ENCODE measurements at places on chromosomes 12 and 14.
A peak's percentile ranks its signal among the peaks of the same experiment; 100 is the strongest.

DNA sequence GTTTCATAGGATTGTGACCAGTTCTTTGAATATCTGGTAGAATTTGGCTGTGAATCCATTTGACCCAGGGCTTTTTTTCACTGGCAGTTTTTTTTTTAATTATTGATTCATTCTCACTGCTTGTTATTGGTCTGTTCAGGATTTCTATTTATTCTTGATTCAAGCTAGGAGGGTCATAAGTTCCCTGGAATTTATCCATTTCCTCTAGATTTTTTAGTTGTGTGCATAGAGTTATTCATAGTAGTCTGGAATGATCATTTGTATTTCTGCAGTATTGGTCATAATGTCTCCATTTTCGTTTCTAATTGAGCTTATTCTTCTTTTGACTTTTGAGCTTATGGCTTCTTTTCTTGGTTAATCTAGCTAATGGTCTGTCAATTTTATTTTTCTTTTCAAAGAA is 291.6 kb downstream of the AKAP6 start:
- no peak for DNase-seq

DNA sequence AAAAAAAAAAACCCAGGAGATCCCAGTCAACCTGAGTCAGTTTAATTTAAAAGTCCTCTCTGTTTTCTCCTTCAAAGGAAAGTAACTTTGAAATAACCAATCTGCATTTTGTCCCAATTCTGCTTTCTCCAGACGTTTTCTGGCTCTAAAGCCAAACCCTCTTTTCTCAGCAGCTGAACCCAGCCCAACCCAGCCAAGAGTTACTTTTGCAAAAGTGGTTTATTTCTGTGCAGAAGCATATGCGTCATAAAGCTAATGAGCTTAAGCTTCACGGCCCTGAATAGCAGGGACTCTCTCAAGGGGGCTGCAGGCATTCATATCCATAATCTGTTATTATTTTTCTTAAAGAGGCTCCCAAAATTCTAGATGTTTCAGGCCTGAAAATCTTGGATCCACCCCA is 176.6 kb downstream of the GALC start:
- no peak for DNase-seq

DNA sequence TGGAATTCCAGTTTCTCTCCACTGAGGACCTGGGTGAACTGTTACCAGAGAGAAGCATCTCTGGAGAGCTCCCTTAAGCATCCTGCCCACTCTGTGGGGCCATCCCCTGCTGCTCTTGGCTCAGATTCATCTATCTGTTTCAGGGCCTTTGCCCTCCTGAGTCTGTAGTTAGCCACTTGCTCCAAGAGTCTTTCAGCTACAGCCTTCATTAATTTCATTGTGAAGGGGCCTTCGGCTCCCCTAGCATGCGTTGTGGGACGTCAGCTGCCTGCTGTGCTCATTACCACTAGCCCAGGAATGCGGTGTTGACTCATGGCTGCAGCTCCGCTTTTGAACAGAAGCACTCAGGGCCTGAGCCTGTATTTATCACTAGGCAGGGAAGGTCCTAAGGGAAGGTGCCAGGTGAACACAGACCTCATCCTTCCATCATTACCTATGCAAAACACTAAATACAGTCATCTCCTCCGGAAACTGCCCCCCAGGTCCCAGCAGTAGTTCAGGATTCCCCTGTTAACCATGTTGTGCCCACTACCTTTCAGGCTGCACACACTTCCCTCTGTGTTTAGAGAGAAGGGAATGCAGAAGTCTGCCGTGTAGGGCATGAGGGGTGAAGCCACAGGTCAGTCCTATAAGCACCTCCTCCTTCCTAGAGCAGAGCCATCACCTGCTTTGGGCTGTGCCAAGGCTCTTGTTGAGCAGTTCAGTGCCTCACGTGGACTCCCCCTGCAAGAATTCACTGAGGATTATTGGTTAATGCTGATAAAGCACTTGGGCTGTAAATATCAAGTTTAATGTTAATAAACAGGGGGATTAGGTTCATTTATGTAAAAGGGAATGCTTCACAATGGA is 191.4 kb downstream of the CACNA1C start:
- no peak for DNase-seq

DNA sequence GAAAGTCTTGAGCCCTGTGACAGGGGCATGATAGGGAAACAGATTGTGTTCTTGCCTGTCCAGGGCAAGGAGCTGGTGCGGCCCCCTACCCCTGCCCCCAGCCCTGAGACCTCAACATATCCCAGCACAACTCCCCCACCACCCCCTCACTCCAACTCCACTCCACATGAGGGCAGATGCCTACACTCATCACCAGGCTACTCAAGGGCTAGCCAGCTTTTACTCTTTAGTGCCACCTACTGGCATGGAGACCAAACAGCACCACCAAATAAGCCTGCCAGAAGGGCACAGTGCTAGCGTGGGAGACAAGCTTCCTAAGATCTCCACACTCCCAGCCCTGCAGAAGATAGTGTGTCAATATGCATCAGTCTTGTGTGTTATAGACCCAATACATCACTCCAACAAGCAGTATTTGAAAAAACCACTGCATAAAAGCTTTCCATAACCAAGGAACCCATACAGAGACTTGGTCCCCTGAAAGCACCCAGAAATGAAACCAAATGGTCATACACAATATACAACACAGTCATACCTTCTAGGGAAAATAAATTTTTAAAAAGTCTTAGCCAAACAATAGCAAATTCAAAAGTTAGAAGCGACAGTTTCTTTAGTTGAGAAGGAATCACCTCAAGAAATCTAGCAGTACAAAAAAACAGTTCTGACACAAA is 154.4 kb downstream of the KCNK10 start:
- DNase-seq = peak; percentile 24

GRCh38 chr12:19908830-19909229 is 459.5 kb upstream of the PDE3A start:
- DNase-seq = no peak

- DNase-seq = no peak
These were observed 90.0 kb upstream of the EIF5 start for GRCh38 chr14:103243764-103244737.

- DNase-seq = no peak
These were observed 24.7 kb upstream of the MYBPC1 start for GRCh38 chr12:101570047-101570446.

GRCh38 chr12:90262251-90262650 is 553.6 kb upstream of the ATP2B1 start:
- no peak for DNase-seq

DNA sequence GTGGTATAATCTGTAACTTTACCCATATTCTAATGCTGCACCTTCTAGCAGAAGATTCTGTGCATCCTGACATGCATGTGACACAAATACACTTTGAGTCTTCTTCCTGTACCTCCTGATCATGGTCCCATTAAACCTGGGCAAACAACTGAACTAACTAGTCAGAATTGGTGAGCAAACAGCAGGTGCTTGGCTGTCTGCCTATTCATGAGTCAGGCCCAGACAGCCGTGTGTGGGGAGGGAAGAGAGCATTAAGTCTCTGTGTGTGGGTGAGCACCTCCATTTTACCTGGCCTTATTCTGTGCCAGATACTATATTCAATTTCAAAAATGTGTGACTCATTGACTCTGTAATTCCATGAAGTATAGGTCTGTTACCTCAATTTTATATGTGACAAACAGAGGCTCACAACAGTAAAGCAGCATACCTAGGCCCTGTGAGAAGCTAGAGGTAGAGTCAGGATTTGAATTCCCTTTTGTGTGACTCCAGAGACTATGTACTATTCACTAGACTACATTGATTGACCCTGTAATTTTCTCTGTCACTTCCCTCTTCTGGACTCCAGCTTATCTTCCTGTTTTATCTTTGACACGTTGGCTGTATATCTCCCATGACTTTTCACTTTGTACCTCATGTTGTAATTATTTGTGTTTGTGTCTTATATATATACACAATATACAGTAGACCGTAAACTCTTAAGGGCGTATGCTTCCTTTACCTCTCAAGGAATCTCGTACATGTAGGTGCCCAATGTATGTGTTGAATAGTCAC is 32.2 kb downstream of the SUSD6 start:
- DNase-seq = no peak

DNA sequence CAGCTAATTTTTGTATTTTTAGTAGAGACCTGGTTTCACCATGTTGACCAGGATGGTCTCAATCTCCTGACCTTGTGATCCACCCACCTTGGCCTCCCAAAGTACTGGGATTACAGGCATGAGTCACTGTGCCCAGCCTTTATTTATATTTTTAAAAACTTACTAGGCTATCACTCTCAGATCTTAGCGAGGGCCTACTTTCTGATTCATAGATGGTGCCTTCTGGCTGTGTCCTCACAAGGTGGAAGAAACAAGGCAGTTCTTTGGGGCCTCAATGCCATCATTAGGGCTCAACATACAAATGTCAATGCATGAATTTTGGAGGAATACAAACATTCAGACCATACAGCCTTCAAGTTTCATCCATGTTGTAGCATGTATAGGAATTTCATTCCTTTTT is 2.4 kb upstream of the DGLUCY start:
- no peak for DNase-seq

GRCh38 chr12:41619705-41620104 is 431.6 kb downstream of the PDZRN4 start:
- no peak for DNase-seq

- no peak for DNase-seq
These were observed 83.4 kb downstream of the KIF26A start for GRCh38 chr14:104221636-104222369.

DNA sequence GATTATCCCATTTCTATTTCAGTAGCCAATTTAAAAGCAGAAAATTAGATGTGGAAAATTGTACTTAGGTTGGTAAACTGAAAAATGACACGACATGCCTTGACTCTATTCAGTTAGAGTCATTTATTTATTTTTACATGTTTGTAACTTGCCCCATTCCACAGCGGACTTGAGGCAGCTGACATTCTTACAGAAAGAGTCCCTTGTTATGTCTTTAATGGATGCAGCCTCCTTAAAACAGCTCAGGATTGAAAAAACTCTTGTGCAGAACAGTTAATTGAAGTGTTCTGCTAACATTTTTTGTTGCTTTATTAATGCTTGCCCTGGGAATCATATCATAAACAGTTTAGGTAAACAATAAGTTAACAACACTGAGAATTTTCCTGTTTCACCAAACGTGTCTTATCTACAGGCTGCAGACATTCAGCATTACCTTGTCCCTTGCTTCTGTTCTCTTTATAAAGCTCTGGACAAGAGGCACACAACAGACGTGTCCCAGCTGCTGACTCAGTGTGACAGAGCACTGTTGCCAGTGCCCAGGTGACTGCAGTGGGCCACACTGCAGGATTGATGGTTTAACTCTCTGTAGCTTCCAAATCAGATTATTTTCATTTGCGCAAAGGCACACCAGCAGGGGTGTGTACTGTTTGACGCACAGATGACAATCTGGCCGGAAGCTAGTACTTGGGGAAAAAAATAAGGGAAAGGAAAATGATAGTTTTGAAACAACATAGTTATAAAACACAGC is 101.6 kb downstream of the PELI2 start:
- no peak for DNase-seq

- no peak for DNase-seq
These were observed 99.9 kb downstream of the C12orf50 start for GRCh38 chr12:87929346-87929745.

- no peak for DNase-seq
These were observed 72.5 kb downstream of the ITPK1 start for GRCh38 chr14:93042968-93043940.

DNA sequence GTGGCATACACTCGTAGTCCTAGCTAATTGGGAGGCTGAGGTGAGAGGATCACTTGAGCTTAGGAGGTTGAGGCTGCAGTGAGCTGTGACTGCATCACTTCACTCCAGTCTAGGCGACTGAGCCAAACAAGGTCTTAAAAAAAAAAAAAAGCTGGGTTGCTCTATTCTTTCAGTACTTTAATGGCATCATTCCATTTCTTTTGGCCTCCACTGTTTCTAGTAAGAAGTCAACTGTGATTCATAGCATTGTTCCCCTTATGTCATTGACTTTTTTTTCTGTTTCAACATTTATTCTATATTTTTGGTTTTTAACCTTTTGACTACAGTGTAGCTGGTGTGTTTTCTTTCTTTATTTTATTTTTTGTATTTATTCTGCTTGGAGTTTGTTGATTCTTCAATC is 16.7 kb upstream of the PRKCH start:
- DNase-seq = no peak

GRCh38 chr12:32612658-32613614 is 66.2 kb upstream of the DNM1L start:
- no peak for DNase-seq

GRCh38 chr14:95233702-95234241 is 76.4 kb upstream of the DICER1 start:
- DNase-seq = peak; percentile 53

DNA sequence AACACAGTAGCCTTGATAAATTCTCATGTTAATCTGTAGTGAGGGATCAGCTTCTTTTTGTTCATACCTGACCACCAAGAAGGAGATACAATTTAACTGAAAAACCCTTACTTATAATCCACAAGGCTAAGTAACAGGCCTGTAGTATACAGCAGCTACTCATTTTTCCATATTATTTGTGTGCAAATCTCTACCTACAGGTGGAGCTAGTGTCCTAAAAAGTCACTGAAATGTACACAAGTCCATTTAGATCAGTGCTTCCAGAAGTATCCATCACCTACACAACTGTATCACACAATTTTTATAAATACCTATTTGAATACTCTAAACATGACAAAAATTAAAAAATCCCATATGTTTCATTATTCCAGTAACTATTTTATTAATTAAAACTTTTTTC is 173.2 kb downstream of the SLC35F4 start:
- no peak for DNase-seq

- DNase-seq = no peak
These were observed 27.6 kb upstream of the GALNT9 start for GRCh38 chr12:132356691-132357622.

GRCh38 chr12:80118565-80119324 is 19.4 kb downstream of the OTOGL start:
- DNase-seq = no peak

DNA sequence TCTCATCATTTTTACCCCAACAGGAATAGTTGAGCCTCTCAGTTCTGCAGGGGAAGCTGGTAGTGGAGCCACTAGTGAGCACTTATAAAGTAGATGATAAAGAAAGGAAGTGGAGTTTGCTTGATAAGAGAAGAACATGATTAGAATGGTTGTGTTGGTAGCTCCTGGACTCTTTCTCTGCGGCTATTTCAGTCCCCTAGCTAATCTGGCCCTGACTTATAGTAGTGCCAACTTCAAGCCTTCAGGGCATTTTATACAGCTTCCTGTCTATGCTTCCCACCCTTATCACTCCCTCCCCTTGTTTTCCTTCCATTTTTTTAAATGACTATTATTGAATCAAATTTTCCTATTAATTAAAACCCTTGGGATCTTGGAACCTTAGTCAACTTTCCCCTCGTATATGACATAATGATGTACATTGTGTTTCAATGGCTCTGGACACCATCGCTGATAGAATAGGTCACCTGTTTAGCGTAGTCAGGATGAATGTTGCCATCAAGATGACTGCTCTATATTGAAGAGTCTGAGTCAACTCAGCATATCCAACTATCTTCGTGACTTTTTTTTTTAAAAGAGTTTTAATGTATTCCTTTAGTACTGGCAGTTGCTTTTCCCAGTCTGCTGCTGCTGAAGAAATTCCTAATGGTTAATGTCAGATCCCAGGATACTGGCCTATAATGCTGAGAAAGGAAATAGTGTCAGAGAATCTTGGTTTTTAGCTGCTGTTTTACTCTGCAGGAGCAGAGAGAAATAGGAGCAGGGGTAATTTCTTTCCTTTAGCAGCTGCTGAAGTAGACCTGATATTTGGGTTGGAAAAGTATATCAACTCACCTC is 16.2 kb upstream of the PCNX1 start:
- no peak for DNase-seq

Data from stimulated activated naive B cell treated with anti-CD40 and anti-IgM and Interleukin-4, amounts not matched to agents 10 μg/mL and 1 μg/mL and 100 μg/mL, for 72 hours (primary cell).